ENCODE measurements at places on chromosomes 1 and 21. TPM values are rescaled to one million over a fixed set of nuclear protein-coding genes. Genes with fewer than 3 reads are reported as not detected.

DNA sequence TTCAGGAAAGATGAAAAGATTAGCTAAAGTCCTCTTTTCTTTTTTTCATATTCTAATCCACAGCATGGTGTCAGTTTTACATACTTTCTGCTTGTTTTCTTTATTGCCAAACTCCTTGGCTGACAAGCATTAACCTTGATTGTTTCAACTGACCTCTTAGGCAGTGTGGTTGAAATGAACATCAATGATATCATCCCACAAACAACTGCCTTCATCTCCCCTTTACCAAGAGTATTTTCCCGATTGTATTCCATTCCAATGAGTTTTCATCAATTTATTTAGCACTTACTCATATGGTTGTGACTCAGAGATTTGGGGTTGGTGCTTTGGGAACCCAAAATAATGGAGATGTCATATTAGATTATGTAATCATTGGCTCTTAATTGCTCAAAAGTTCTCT, 71.8 kb downstream of the SPAG17 start:
- DNase-seq: no peak

GRCh38 chr21:43716376-43717165, 2.4 kb upstream of the PDXK start:
- DNase-seq: no peak

GRCh38 chr1:165376811-165377311, 20.3 kb upstream of the LMX1A start:
- DNase-seq: no peak

Gene OR6K3
- not detected for total RNA-seq

Gene PLPPR4
- not detected for total RNA-seq

Data from CD4-positive, alpha-beta memory T cell (primary cell).